ENCODE measurements at places on chromosomes 16 and 17.

GRCh38 chr17:13953841-13954240 is 115.5 kb upstream of the COX10 start:
- DNase-seq: no peak

DNA sequence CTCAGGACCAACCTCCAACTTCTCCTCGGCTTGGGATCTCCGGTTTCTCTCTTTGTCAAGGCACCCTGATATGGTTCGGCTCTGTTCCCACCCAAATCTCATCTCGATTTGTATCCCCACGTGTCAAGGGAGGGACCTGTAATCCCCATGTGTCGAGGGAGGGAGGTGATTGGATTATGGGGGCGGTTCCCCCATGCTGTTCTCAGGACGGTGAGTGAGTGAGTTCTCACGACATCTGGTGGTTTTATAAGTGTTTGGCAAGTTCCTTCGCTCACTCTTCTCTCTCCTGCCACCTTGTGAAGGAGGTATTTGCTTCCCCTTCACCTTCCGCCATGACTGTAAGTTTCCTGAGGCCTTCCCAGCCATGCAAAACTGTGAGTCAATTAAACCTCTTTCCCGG is 117.9 kb downstream of the SEC14L1 start:
- no peak for DNase-seq

DNA sequence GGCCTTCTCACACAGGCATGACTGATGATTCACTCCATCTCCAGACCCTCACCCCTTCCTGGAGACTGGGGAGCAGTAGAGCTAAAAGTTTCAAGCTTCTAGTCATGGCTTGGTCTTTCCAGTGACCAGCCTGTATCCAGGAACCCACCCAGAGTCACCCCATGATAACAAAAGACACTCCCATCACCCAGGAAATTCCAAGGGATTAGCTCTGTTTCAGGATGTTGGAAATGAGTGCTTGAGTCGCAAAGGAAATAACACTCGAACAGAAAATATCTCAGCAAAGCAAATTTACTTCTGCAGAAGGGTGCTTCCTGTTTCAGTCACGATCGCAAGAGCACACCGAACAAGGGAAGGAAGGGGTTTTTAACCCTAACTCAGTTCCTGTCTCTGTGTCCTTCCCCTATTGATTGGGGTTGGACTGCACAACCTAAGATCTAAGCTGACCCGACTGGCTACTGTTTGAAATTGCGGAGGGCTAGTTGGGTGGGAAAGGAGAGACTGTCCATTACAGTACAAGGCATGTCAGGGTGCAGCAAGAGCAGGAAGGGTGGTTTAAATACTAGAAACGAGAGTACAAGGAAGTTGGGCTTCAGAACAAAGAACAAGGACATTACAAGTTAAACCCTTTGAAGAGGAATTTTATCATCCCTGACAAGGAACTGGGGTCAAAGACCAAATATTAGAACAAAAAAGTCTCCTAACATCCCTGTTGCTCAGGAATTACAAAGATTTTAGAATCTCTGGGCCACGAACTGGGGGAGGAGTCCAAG is 224.4 kb upstream of the CACNG5 start:
- no peak for DNase-seq

- DNase-seq: no peak
These were observed 14.0 kb downstream of the CA5A start for GRCh38 chr16:87922250-87922871.

DNA sequence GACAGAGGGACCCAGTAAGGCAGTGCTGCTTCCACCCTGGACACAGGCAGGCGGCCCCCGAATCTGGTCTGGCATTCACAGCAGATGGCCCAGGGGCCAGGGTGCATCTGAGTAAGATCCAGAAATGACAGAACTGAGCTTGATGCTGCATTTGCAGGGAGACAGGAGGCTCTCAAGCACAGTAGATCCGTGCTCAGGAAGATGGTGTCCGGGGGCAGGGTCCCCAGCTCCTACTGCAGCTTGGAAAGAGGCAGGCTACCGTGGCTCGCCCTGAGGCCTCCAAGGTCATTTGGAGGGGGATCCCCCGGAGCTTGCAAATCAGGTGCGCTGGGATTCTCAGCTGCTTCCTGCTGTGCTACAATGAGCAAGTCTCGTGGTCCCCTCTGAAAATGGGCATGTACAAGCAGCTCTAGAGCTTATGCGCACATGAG is 2.2 kb downstream of the C16orf95 start:
- DNase-seq: no peak

DNA sequence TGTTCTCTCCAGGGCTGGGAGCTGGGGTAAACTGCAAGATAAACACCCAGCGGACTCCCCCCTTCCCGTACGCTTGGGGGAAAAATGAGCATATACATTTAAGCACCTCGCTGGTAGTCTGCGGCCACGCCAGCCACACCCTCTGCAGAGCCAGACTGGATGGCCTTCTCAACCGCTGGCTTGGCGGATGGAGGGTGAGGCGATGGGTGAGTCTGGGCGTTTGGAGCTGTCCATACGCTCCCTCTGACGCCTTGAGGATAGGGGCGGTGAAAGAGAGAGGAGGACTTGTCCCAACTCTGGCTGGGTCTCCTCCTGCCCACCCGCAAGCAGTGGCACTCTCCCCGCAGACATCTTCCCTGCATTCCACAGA is 1.0 kb downstream of the ITGA3 start:
- no peak for DNase-seq

All from central memory CD8-positive, alpha-beta T cell (primary cell).